ENCODE measurements at places on chromosomes 2 and 18.
A peak's percentile ranks its signal among the peaks of the same experiment; 100 is the strongest.

DNA sequence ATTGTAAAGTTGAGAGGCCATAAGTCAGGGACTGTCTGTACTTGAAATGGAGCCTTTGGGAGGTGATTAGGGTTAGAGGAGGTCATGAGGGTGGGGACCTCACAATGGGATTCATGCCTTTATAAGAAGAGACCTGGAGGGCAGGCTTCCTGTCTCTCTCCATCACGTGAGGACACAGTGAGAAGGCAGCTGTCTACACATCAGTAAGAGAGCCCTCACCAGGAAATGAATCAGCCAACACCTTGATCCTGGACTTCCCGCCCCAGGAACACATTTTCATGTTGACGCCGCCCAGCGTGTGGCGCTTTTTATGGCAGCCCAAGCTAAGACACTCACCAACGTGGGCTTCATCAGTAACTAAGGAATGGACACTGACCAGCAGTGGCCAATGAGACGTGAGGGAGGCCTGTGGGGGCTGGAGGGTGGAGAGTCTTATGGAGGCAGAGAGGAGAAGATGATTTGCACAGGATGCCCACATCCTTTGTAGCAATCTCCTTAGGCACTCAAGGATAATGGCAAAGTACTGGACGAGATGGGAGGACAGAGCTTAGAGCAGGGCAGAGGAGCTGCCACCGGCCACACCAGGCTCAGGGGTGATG is 162.7 kb downstream of the EIPR1 start:
- DNase-seq = no peak

DNA sequence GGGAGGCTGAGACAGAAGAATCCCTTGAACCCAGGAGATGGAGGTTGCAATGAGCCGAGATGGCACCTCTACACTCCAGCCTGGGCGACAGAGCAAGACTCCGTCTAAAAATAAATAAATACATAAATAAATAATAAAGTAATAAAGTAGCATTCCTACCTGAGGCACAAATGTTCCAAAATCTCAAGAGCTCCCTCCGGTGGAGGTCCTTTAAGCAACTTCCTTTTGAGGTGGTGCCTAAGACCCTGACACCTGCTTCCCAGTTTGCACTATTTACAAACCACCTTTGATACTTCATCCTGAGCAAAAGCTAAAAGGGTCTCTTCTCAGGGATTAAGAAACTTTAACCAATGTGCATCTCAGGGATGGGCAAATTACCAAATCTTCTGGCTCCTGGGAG is 505.1 kb downstream of the CNTNAP5 start:
- no peak for DNase-seq

- no peak for DNase-seq
Measured at GRCh38 chr2:134336352-134336751, 82.5 kb downstream of the MGAT5 start.

DNA sequence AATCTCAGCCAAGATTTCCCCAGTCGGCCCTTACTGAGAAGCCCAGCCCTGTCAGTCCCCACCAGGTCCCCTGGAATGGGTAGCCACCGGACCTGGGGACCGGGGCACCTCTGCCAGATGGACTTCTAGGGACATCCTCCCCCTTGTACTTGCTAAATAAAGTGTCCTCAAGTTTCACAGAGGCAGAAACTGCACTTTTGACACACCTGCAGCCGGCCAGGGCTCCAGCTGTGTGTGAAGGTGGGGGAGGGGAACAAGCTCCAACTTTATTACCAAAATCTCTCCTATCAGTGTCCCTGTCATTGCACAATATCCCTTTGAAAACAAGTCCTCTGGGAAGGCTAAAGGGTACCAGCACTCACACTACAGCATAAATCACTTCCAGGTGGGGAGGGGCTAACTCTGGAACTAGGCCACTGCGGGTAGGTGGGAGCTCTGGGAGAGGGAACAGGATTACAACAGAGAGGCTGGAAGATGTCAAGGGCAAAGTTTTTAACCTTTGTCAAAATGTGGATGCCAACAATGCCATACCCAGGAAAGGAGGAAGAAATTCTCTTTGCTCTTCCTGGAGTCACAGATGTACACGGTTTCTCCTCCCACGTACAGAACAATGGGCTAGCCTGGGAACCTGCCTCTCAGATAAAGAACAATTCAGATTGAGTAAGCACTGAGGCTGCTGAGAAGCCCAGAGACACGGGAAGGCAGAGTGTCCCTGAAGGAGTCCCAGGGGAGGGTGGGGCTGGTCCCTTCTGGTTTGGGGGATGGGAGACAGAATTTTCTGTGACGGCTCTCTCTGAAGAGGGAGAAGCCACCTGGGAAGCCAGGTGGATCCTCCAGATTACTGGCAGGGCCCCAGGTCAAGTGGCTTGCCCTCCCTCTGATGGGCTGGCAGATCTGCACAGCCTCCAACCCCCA is 11.0 kb downstream of the SDC1 start:
- DNase-seq = no peak

GRCh38 chr2:173104156-173104555 is 28.5 kb downstream of the MAP3K20 start:
- no peak for DNase-seq

DNA sequence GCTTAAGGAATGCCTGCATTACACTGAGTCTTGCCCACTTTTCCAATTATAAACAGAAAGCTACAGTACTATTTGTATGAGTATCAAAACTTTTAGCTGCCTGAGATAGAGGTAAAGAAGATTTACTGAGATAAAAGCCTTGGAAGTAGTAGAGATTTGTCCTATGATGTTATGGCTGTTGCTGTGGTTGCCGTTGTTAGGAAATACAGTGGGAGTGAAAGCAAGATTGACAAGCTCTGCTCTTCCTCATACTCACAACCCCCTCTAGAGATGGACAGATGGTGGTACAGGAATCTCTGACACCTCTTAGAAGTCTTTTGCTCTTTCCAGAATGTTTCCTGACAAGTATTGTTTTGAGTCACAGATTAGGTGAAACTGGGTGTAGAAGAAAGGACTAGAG is 242.5 kb downstream of the RPIA start:
- DNase-seq = no peak

- DNase-seq = no peak
Measured at GRCh38 chr2:166765141-166765540, 123.1 kb upstream of the XIRP2 start.

GRCh38 chr2:17933256-17933655 is 54.8 kb downstream of the KCNS3 start:
- no peak for DNase-seq

DNA sequence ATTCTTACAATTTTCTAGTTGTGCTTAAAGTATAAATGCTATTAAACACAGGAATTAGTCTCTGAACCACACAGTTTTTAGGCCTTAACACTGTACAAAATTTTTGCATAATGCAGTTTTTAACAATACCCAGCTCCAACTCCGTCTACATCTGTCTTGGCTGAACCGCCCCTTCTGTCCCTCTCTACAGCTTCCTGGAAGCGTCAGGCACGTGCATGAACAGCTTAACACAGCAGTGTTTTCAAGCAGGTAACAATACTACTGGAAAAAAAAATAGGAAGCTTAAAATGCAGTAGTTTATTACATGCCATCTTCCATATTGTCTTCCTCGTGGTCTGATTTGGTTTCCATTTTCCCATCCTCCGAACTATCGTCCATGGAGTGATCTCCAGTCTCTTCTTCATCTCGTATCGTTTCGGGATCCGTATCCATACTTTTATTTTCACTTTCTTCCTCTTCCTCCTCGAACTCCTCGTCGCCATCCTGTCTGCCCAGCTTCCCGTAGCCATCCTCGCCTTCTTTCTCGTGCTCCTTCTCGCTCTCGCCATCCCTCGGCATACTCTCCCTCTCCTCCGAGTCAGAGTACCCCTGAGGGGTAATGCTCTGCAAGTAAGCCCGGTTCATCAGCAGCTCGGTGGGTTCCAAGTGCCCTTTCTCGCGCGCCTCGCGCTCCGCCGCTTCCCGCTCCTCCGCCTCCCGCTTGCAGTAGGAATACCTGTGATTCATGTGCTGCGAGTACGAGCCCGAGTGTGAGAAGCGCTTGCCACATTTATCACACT is 130.6 kb downstream of the ZEB2 start:
- DNase-seq = no peak

GRCh38 chr2:166361351-166362153 is 14.2 kb downstream of the SCN9A start:
- DNase-seq = peak; percentile 67

DNA sequence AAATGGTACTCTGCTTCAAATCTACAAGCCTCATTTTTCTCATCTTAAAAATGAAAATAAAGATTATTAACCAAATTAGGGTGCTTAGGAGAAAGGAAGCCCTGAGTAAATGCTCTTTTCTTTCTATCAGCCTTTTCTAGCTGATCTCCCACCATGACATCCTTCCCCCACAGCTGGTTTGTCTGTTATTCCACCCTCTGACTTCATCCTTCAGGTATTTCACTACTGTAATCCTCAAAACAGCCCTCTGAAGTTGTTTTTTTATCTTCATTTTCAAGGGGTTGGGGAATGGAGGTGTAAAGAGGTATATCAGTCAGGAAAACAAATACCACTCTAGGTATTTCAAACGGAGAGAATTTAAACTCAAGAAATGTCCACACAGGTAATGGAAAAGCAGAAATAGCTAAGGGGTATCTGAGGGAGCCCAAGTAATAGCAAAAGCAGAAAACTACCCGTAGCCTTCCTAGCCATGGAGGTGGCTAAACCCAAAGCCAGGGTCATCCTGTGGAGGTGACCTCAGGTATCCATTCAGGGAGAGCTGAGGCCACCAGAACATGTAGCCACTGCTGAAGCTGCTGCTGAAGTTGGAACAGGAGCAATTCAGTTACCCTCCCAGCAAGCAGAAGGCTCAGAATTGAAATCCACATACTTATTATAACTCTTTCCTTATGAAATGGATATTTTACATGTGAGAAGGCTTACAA is 990.9 kb upstream of the ACVR2A start:
- no peak for DNase-seq

DNA sequence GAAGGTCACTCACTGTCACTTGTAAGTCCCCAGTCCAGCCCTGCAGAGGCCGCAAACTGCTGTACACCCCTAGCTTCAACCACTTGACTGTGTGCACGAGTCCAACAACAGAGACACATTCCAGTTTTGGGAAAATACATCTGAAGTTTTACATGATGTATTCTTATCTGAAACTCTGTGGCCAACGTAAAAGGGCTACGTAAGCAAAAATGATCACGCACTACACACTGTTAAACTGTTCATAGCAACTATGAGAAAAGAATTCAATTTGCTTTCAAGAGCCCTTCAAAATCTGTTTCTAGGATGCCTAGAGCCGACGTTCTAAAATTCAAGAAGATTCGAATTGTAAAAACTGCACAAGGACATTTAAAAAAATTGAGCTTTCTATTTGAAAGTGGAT is 26.0 kb downstream of the EDAR start:
- no peak for DNase-seq

GRCh38 chr2:2640818-2641217 is 309.7 kb upstream of the MYT1L start:
- DNase-seq = no peak
